ENCODE measurements at places on chromosomes 11 and 22. TPM values are rescaled to one million over a fixed set of nuclear protein-coding genes. Genes with fewer than 3 reads are reported as not detected.

The DGCR6 gene
- total RNA-seq = 1.4 TPM

The GGT5 gene
- not detected for total RNA-seq

The GAL gene
- 3.8 TPM for total RNA-seq

The DGCR6L gene
- total RNA-seq = 30.7 TPM

The HSD17B12 gene
- total RNA-seq = 46.8 TPM

The EIF3M gene
- 402 TPM for total RNA-seq

The HEPHL1 gene
- not detected for total RNA-seq

The MMP13 gene
- not detected for total RNA-seq

The AP1B1 gene
- 57.5 TPM for total RNA-seq

The SHANK3 gene
- total RNA-seq = 0.16 TPM

The ADAMTS8 gene
- not detected for total RNA-seq

The GNG3 gene
- not detected for total RNA-seq

The OR52H1 gene
- not detected for total RNA-seq

The TBX1 gene
- total RNA-seq = not detected

The LRRC56 gene
- 0.67 TPM for total RNA-seq

The RASD2 gene
- total RNA-seq = not detected

- DNase-seq = no peak
These were observed 172.9 kb upstream of the DDI1 start for GRCh38 chr11:103863497-103863896.

DNA sequence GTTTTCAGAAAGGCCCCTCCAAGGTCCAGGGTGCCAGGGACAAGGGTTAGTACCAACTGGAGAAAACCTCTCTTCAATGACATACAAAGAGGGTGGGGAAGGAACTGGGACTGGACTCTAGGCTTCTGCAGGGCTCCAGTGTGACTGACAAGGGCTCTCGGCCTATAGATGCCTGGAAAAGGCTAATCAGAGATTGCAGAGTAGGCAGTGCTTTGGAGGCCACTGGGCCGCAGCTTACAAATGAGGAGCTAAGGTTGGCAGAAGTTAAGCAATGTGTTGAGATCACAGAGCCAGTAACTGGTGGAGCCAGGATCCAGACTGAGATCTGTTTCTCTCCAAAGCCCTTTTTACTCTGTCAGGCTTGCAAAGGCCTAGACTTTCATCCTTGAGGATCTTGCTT is 7.4 kb upstream of the DGKZ start:
- DNase-seq = no peak

GRCh38 chr22:41557401-41558240 is 3.2 kb upstream of the CSDC2 start:
- DNase-seq = peak; percentile 41

DNA sequence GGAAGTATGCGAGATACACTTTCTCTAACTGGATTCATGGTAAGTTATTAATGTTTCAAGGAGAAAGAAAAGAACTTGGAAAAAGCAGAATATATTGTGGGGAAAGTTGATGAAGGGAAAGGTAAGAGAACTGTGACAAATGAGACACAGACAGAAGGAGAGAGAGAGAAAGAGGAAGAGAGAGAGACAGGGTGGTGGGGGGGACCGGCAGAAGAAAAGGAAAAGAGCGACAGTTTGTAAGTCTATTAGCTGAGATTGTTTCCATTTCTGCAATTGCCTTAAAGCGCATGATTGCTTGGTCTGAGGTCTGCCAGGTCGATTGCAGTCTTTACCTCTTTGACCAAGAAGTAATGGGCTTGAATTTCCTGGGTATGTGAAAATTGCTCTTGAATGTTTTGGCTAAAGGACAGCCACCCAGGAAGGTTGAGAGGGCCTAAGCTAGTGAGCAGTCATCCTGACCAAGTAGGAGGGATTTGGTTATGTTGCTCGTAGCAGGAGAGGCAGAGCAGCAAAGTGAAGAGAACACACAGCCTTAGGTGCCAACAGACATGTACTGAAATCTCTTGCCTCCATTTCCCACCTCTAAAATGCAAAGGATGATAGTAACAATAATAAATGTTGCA is 23.6 kb upstream of the TMA7B start:
- peak; percentile 19 for DNase-seq

- DNase-seq = peak; percentile 90
These were observed 26.2 kb upstream of the TPBGL start for GRCh38 chr11:75214411-75214821.

- DNase-seq = no peak
These were observed 319.0 kb downstream of the DDX10 start for GRCh38 chr11:108983636-108984420.

DNA sequence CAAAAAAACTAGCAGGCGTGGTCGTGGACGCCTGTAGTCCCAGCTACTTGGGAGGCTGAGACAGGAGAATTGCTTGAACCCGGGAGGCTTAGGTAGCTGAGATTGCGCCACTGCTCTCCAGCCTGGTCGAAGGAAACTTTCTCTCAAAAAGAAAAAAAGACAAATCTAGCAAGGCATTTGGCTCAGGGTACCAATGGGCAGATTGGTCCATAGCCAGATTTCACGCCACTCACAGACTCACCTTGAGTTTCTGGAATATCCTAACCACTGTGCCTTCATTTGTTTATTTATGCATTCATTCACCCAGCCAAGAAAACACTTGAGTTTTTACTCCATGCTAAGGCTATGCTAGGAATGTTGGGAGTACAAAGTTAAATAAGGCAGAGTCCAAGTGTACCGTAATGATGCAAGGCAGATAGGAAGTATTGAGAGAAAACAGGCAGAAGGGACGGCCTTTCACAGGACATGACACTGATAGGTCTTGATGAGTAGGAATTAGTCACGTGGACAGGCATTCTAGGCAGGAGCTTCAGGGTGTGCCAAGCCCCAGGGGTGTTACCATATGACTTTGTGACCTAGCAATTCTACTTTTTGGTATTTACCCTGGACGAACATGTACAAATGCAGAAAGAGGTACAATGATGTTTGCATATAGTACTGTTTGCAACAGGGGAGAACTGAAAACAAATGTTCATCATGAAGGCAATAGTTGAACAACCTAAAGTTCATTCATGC is 3.0 kb upstream of the PACSIN3 start:
- no peak for DNase-seq

- DNase-seq = no peak
These were observed 15.8 kb upstream of the PKNOX2 start for GRCh38 chr11:125148743-125149142.

- DNase-seq = peak; percentile 87
These were observed 54.8 kb upstream of the PHF21B start for GRCh38 chr22:45064313-45065278.

DNA sequence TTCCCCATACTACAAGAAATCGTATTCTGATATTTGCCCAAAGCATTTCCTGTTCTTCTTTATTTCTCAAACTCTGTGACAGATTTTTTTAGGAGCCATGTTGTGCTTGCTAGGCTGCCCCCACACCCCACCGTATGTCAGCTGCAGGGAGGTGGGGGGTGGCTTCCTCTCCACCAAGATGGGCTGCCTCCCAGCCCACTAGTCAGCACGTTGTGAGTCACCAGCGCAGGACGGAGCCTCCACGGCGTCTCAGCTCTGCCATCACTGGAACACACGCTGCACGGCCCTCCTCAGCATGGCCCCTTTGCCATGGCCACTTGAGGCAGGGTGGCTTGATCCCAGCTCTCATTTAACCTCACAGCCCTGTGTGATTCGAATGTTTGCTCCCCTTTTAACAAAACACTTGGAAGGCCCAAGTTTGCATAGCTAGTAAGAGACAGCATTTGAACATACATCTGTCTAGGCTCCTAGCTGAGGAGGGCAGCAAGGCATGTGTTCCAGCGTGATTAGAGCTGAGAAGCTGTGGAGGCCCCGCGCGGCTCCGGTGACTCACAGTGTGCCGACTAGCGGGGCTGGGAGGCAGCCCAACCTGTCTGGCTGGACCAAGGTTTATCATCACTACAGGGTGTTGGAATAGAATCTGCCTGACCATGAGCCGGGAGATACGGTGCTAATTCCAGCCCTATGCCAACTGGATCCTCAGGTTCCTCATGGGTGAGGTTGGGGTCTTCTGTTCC is 180.7 kb upstream of the NCAM1 start:
- no peak for DNase-seq

DNA sequence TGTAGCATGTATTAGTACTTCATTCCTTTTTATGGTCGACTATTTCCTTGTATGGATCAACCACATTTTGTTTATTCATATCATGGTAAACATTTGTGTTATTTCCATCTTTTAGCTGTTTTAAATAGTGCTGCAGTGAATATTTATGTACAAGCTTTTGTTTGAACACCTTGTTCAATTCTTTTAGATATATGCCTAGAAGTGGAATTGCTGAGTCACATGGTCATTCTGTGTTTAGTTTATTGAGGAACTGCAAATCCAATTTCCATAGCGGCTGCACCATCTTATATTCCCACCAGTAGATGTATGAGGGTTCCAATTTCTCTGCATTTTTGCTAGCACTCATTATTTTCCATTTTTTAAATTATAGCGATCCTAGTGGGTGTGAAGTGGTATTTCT is 61.5 kb upstream of the GRK2 start:
- DNase-seq = no peak

DNA sequence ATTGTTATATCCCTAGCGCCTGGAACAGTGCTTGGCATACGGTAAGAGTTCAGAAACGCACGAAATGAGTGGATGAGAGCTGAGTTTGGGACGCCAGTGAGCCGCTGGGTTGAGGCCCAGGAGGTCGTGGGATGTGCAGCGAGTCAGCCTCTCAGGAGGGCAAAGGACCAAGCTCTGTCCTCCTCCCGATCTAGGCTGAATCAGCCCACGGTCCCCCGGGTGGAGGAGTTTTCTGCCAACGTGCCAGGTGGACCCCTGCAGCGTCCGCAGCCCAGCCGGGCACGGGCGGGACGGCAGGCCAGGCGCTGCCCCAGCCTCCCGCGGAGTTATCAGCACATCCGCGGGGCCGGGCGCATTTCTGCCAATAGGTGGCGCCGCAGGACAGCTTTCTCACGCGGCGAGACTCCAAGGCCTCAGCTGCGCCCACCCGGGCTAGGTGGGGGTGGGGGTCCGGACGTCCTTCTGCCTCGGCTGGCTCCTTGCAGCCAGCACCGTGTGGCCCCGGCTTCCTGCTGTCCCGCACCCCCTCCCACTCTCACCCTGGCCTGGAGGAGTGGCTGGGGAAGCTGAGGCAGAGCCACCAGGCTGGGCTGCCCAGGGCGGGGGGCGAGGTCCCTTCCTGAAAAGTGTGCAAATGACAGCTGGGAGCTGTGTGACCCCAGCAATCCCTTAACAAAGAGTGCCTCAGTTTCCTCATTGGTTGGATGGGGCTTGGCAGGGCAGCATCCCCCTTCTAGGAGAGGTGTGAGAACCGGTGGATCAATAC is 2.2 kb upstream of the RPS19BP1 start:
- DNase-seq = peak; percentile 94

DNA sequence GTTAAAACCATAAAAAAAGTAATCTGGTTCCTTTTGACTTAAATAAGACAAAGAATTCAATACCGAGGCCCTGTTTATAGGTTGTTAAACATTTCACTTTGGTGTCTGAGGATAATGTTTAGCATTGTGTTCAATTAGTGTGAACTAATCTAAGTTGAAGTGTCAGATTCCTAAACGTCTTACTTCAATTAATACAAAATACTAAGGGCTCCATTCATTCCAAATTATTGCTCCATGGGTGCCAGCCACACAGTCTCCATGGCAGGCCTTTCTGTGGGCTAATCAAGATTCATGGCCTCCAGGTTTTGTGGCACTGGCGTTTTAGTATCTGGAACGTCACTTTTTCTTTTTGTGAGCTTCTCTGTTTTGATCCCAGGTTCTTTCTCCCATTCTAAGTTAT is 89.4 kb downstream of the TMEM135 start:
- no peak for DNase-seq

DNA sequence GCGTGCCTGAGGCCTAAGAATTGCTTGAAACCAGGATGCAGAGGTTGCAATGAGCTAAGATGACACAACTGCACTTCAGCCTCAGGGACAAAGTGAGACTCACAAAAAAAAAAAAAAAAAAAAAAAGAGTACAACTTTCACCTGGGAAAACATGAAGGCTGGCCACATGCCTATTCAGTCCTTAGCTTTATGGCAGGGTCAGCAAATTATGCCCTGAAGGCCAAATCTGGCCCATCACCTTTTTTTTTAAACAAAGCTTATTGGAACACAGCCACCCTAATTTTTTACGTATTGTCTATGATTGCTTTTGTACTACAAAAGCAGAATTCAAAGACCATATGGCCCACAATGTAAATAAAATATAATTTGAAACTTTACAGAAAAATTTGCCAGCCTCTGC is 8.2 kb downstream of the FSHB start:
- no peak for DNase-seq

- DNase-seq = no peak
These were observed 23.5 kb upstream of the PAK1 start for GRCh38 chr11:77497368-77497767.

DNA sequence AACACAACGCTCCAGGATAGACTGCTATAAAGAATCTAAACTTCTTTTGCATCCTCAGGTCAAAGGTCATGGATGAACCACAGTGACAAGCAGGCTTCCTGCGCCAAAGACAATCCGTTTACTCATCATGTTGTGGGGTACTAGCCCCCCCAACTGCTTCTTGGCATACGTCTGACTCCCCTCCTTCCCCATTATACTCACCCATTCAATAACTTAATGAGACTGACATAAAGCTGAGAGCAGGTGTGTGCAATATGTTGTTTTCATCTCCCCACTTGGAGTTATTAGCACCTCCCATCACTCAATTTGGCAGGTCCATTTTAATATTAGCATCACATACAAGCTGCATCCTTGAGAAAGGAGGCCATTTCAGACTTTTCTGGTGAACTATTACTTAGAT is 157.1 kb downstream of the CADM1 start:
- no peak for DNase-seq

DNA sequence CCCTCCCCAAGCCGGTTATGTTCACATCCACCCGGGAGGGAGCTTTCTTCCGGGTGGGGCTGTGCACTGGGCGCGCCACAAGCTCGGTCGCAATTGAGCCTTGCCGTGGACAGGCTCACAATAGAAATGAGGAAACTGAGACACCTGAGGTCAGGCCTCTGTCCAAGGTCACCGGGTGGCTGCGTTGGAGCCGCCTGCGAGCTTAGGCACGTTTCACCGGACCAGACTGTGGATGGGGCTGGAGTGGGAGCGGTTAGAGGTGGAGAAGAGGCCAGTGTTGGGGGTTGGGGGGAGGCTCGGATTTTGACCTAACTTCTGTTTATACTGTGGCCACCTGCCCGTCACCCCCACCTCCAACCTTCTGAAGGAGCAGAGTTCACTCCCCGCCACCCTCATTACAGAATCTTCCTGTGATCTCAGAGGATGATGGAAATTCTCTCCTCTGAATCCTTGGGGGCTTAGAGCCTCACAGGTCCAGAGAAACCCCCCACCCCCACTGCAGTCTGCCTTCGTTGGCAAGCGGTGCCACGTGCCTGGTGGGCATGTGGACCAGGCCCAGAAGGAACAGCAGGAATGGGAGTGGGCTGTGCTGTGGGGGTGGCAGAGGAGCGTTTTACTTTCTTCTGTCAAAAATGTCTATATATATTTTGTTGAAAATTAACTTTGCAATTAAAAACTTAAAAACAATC is 631 bp upstream of the NPTXR start:
- no peak for DNase-seq
